A549 treated with GW870086 at 1 μM for 4 hours (cell line): ENCODE measurements at places on chromosomes 16 and 17. TPM values are rescaled to one million over a fixed set of nuclear protein-coding genes. Genes with fewer than 3 reads are reported as not detected.

TNFRSF17 gene
- total RNA-seq: not detected in 5 replicates

TPSG1 gene
- 0.15 to 0.16 TPM in 2 of 5 replicates, not detected in the others for total RNA-seq

MILR1 gene
- total RNA-seq: 0.87 to 1.9 TPM (median 1.6 TPM) in 5 replicates

NOG gene
- total RNA-seq: 0.78 to 1.4 TPM (median 1.1 TPM) in 5 replicates

ZNF423 gene
- total RNA-seq: 0.05 to 0.27 TPM (median 0.15 TPM) in 5 replicates

CALB2 gene
- total RNA-seq: 4.7 to 7.7 TPM (median 5.8 TPM) in 5 replicates

SLC38A8 gene
- total RNA-seq: not detected in 5 replicates

FZD2 gene
- 26.0 to 31.3 TPM (median 27.9 TPM) in 5 replicates for total RNA-seq

ABCA6 gene
- total RNA-seq: 0.09 TPM in 1 of 5 replicates, not detected in the others

LSM12 gene
- 48.4 to 53.4 TPM (median 53.0 TPM) in 5 replicates for total RNA-seq

KRT15 gene
- 2.7 to 4.0 TPM (median 3.2 TPM) in 5 replicates for total RNA-seq

FOXJ1 gene
- total RNA-seq: 0.34 to 0.76 TPM (median 0.55 TPM) in 5 replicates

QRICH2 gene
- total RNA-seq: 0.58 to 1.2 TPM (median 0.87 TPM) in 5 replicates

TBC1D3K gene
- total RNA-seq: not detected in 5 replicates

KCNJ12 gene
- total RNA-seq: 1.2 to 1.6 TPM (median 1.5 TPM) in 5 replicates

PROCA1 gene
- total RNA-seq: 0.88 to 1.8 TPM (median 1.3 TPM) in 5 replicates

KCNJ18 gene
- total RNA-seq: not detected in 5 replicates

PYCARD gene
- total RNA-seq: 31.2 to 47.1 TPM (median 36.9 TPM) in 5 replicates

METRNL gene
- total RNA-seq: 27.4 to 38.7 TPM (median 29.8 TPM) in 5 replicates

LLGL2 gene
- total RNA-seq: 19.9 to 32.7 TPM (median 28.7 TPM) in 5 replicates

COASY gene
- total RNA-seq: 102 to 133 TPM (median 124 TPM) in 5 replicates

KRT33B gene
- not detected in 5 replicates for total RNA-seq
